Activated naive CD4-positive, alpha-beta T cell treated with Interleukin-2 at 50 U/mL for 16 hours (primary cell): ENCODE measurements at places on chromosomes 12 and 14.

DNA sequence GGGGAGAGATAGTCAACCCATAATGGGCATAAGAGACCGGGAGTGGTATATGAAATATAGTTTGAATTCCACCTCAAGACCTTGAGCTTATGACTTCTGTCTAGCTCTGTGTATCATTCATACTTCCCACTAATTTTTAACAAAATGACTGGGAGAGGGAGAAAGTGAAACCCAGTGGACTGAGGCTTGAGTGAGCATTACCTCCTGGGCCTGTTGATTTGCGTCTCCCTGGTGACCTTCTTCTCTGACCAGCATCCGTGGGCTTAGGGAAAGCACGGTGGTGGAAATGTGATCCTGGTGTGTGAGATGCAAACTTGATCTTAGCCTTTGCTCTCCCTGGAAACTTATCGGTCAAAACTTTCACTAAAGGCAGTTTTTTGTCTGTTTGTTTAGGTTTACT is 207.9 kb upstream of the BCL2L14 start:
- DNase-seq, result no peak

DNA sequence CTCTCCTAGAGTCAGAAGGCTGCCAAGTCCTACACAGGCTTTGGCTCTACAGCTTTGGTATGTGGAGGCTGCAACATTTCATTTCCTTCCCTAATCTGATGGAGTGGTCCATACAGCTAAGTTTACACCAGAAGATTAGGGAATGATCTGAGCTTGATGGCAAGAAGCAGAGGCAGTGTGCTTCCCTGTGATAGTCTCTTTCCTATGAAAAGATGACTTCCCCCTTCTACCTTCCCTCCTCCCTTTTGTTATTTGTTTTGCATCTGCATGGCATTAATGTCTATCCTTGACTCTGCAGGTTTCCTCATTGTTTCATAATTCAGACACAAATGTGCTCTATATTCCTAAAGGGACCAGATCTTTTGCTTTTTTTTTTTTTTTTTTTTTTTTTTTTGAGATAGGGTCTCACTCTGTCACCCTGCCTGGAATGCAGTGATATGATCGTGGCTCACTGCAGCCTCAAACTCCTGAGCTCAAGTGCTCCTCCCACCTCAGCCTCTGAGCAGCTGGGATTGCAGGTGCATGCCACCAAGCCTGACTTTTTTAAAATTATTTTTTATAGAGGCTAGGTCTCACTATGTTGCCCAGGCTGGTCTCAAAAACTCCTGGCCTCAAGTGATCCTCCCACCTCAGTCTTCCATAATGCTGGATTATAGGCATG is 76.3 kb downstream of the GRIP1 start:
- no peak for DNase-seq

GRCh38 chr12:109288571-109288970 is 20.5 kb downstream of the FOXN4 start:
- DNase-seq, result no peak

GRCh38 chr12:14284184-14284722 is 81.2 kb upstream of the ATF7IP start:
- DNase-seq, result no peak

DNA sequence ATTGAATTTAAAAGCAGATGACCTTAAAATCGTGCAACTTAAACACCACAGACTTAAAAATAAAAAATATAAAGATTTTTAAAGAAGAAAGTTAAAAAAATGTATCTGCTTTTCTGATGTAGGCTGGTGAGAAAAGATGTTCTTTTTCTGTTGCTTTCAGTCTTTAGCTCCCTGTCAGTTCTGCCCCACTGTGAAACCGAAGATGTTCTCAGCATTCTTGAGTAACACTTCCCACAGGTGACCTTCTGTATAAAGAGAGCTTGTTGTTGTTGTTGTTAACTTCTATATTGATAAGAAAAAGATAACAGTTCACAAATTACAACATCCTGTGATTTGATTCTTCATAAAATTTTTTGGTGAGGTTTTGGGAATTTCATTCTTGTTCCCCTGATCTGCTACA is 377.9 kb upstream of the RGS6 start:
- no peak for DNase-seq

DNA sequence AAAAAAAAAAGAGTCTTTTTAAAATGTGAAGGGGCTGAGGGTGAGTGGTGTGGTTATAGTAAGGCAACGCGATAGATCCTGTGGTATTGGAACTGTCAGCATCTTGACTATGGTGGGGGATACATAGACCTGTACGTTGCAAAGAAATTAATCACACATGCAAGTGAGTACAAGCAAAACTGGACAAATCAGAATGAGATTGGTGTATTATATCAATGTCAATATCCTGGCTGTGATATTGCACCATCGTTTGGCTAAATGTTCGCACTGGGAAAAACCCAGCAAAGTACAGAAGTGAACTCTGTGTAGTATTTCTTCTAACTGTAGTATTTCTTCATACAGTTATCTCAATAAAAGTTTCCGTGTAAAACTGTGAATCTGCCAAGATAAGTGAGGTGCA is 67.9 kb downstream of the GCH1 start:
- DNase-seq, result no peak

- no peak for DNase-seq
Measured at GRCh38 chr14:78690836-78691235, 520.7 kb downstream of the NRXN3 start.

DNA sequence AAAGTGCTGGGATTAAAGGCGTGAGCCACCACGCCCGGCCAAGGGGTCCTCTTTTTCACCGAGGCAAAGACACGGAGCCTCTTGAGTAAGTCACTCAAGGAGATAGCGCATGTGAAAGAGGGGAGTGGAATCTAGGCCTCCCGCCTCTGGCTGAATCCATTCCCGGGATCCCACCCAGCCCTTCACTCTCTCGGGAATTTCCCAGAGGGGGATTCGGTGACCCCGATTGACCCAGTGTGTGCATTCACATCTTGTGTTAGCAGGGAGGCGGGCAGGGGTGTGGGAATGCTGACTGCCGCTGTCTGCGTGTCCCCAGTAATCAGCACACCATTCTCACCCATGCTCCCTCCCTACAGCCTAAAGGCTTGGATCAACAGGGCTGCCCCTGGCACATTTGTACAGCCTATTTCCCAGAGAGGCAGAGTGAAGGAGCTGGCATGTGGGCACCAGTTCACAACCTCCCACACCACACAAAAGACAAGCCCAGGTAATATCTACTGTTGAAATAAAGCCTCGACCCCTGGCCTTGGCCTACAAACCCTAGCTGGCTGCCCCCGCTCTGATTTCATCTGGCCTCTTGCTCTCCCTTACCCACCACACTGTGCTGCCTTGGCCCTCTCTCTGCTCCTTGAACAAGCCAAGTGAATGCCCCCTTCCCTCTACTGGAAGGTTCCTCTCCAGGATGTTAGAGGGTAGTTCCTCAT is 1.3 kb upstream of the LTBP2 start:
- DNase-seq, result no peak

- no peak for DNase-seq
Measured at GRCh38 chr14:64997108-64997794, 10.6 kb downstream of the FNTB start.

GRCh38 chr14:93430315-93431035 is at the start of gene UNC79:
Gene UNC79 (plus strand): TSS chr14:93430939. CDS start chr14:93431030, 91 bp downstream.
- DNase-seq, result no peak

- DNase-seq, result no peak
Measured at GRCh38 chr14:74891870-74892269, 10.2 kb downstream of the DLST start.

DNA sequence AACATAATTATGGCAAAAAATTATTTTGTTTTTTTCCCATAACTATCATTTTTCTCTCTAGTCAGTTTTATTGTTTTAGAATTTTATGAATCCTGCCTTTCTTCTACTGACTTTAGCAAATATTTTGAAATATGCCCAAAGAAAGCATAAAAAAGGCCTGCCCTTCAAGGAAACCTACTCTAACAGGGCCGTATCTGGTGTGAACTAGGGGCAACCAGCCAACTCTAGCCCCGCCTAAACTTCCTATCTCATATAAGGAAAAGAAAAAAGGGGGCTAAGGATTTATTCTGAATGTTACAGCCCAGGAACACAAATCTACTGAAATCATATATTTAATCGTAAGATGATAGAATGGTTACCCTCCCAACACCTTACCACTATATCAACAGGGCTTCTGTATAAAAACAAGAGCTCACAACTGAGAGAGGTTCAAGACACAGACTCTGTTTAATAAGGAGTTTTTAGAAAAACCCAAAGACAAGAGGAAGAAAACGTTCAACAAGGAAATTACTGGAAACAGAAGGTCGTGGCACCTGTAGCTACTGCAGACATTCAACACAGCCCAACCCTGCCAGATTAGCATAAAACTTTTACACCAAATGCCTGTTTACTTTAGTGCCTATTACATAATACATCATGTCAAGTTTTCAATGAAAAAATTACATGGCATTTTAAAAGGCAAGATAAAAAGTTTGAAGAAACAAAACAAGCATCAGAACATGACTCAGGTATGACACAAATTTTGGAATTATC is 12.9 kb upstream of the EPYC start:
- DNase-seq, result no peak

- DNase-seq, result no peak
Measured at GRCh38 chr14:94310248-94310647, 12.9 kb downstream of the SERPINA6 start.

DNA sequence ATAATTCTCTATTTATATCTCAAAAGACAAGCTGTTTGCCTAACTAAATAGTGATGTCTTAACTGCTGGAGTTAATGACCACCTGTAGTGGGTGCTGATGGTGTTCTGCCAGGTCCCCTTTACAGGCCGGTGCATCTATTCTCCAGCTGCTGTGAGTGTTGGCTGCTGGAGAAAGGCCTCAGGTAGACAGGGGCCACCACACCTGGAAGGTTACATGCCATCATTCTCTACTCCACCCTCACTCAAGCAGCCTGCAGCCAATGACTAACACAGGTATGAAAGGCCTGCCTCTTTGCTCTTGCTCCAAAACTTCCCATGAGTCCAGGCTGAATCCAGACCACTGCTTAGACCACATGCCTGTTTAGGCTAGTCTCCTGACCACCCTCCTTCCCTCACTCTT is 73.9 kb downstream of the RPS6KA5 start:
- DNase-seq, result no peak

DNA sequence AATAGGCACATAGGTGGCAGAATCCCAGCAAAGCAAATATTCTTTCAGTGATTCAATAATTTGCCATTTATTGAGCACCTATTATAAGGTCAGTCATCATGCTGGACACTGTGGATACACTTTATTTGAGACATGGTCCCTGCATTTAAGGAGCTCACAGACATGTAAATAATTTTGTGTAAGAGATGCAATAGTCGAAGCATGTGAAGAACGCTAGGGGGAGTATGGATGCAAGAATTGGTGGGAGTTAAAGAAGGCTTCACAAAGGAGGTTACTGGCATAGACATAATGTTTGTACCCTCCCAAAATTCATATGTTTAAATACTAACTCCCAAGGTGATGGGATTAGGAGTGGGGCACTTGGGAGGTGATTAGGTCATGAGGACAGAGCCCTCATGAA is 260.6 kb upstream of the GARIN6 start:
- no peak for DNase-seq

- DNase-seq, result no peak
Measured at GRCh38 chr12:23008623-23009022, 383.7 kb downstream of the ETNK1 start.

DNA sequence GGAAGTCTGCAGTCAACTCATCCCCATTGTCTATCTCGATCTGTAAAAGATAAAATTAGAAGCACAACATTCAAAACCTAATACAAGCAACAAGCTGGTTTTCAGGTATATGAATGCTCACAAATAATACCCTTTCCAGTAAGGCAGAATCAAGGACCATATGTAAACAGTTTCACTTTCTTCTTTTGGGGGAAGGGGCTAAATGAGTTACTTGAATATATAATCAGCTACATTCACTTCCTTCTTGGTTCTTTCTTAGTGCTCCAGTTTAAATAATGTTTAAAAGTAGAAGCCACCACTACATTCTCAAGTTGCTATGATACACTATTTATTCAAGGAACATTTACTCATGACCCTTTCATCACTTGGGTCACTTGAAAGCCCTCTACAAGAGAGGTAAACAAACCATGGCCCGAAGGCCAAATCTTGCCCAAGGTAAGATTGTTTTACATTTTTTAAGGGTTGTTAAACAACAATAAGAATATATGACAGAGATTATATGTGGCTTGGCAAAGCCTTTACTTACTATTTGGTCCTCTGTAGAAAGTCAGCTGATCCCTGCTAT is 10.3 kb downstream of the TWF1 start:
- no peak for DNase-seq

DNA sequence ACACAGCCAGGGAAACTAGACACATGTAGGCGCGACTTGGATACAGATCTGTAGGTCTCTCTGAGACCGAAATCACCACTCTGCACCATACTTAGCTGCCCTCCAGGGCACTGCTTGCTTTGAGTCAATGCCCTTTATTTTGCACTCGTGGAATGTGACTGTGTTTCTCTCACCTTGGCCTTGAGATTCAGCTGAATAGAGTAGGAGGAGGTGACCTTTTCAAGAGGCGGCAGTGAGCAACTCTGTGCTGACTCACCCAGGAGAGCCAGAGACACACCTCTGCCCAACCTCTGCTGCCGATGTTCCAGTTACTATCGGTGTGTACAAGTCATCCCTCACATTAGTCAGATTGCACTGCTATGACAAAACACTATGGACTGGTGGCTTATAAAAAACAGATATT is 583.4 kb downstream of the VRK1 start:
- DNase-seq, result peak; percentile 80

GRCh38 chr14:90168425-90169105 is 87.8 kb upstream of the PSMC1 start:
- DNase-seq, result no peak

DNA sequence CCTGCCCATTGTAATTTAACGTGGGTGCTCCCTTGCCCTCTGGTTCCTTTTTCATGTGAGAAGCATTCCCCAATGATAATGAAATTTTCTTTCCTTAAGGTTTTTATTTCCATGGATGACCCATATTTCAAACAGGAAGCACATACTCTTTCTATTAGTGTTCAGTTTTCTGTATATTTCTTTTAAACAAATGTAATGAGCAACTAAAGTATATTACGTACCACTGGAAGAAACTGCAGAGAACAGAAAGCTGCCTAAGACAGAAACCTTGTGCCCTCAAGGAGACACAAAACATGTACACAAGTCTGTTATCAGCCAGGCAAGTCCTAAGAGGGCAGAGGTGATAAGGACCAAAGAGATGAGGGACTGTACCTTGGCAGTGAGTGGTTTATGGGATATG is 414.9 kb downstream of the ETNK1 start:
- no peak for DNase-seq

DNA sequence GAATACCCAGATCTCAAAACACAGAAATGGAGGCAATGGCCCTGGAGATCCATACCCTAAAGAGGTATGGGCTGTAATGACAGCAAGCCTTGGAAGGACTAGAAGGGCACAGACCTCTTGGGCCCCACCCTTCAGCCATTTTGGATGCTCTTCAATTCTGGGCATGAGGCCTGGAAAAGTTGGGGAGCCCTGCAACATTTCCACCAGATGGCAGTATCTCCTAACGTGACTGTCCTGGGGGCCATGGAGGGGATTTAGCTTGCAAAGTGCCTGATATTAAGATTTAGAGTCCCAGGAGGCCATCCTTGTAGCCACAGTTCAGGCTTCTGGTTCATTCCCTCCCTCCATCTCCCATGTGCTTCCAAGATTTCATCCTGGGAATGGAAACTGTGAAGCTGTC is 30.2 kb downstream of the KCNA5 start:
- no peak for DNase-seq
